Stimulated activated CD8-positive, alpha-beta memory T cell treated with anti-CD3 and anti-CD28 coated beads, Interleukin-7, amount 100 ng/mL, for 24 hours (primary cell): ENCODE measurements at places on chromosomes 5 and 9.

DNA sequence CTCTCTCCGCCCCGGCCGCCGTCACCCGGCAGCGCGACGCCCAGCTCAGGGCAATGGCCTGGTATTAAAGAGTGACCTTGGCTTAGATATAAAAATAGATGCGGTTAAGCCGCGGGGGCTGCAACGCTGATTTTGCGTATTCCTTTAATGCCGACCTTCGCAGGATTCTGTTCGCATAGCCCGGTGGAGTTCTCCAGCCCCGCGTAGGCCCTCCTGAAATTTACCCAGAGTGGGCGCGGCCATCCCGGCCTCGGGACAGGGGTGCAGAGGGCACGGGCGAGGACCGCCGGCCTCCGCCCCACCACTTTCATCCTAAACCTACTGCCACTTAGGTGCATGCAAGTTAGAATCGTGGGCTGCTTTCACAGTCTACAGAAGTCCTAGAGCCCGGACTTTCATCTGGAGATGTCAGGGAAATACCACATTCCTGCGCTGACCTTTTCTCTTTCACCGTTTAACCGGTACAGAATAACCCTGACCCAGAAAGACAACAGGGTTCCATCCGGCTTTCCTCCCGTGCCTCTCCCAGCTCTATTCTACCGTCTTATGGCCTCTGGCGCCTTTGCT, 492 bp upstream of the FAM169A start:
- DNase-seq = no peak

DNA sequence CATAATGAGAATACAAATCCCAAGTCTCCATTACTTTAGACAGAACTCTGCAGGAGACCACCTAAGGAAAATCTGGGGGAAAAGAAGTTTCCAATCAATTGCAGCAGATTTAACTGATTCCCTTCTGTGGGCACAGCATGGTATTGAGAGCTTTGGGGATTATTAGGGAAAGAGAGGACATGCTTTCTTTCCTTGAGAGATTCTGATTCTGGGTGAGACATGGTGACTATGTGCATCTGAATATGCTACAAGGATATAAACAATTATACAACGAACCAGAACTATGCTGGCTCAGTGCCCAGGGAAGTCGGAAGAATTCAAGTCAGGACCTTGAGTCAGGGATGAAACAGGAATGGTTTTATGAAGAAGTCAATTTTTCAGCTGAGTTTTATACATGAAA, 183.7 kb downstream of the PDE4D start:
- DNase-seq = no peak

DNA sequence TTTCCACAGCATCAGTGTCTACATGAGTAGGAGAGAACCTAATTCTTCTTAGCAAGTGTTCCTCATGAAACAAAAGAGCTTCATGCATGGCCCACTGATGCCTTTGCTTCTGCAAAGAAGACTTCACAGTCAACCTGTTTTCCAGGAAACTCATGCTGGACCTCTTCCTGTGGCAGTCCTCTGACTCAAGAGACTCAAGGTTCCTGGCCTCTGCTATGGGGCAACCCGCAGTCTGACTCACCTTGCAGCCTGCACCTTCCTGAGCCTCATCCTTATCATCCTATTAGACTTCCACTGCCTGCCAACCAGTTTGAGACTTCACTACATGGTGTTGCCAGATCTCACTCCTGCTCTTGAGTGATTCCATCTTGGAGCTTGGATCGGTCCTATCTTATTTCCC, 17.6 kb upstream of the AGGF1 start:
- DNase-seq = no peak

GRCh38 chr5:54804086-54804485, 181.3 kb downstream of the ESM1 start:
- DNase-seq = no peak

GRCh38 chr5:78929833-78930232, 55.3 kb downstream of the ARSB start:
- DNase-seq = no peak

DNA sequence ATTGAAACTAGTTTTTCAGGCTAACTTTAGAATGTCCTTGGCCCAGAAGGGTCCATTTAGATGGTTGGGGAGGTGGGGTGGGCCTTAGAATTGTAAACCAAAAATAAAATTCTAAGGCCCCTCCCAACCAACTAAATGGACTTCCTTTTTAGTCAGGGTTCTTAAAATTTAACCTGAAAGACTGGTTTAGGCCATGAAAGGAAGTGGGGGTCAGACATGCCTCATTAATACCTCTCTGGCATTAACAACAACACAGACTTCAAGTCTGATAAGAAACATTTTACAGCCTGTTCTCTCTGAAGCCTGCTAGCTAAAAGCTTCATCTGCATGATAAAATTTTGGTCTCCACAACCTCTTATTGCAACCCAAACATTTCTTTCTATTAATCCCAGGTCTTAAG, 65.5 kb upstream of the TNC start:
- DNase-seq = no peak

DNA sequence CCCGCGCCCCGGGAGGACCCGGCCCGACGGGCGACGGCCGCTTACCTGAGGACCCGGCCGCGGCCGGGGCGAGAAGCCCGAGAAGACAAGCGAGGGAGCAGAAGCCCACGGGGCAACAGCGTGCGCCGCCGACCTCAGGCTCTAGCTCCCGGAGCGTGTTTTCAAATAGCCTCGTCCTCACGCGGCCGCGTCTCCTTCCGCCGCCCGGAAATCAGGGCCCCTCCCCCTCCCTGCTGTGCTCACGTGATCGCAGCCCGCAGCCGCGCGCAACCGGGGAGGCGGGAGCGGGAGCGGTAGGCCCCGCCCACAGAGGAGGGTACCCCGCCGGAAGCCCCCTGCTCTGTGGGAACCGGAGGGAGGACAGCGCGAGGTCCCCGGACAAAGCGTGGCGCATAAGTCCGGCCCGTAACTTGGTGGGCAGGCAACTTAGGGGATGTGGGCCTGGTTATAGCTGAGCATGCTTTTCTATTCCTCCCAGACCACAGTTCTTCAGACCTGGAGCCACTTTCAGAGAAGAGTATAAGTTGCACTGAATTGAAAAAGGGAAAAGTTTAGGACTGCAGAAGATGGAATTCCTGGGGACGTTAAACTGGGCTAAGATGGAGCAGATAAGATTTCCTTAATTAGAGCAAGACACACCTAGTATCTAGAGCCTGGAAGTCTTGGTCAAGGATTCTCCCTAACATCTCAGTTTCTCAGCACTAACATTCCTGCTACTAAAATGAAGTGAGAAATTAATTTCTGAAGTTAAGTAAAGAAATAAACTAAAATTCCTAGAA, at the start of gene TEX10:
Gene TEX10, minus strand, starts transcription at position 216 of the 779 bp plus-strand sequence. CDS start 3,579 bp downstream, outside the sequence.
- DNase-seq = peak; percentile 77

- no peak for DNase-seq
Observed at GRCh38 chr5:112634796-112635195, 102.9 kb upstream of the APC start.

DNA sequence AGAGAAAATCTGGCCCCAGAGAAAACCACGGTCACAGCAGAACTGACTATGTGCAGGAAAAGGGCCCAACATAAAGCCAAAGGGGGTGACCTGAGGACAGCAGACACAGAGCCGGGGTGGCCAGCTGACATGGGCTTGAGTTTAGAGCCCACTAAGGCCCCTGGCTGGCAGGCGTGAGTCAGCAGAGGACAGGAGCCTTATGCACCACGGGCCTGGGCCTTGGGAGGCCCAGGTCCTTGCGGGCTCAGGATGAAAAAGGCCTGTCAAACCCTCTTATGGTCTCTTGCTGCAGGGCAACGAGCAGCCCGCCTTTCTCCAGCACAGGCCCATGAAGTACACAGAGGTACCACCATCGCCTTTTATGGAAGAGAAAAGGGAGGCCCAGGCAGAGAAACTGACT, 19.7 kb downstream of the STK10 start:
- DNase-seq = no peak

DNA sequence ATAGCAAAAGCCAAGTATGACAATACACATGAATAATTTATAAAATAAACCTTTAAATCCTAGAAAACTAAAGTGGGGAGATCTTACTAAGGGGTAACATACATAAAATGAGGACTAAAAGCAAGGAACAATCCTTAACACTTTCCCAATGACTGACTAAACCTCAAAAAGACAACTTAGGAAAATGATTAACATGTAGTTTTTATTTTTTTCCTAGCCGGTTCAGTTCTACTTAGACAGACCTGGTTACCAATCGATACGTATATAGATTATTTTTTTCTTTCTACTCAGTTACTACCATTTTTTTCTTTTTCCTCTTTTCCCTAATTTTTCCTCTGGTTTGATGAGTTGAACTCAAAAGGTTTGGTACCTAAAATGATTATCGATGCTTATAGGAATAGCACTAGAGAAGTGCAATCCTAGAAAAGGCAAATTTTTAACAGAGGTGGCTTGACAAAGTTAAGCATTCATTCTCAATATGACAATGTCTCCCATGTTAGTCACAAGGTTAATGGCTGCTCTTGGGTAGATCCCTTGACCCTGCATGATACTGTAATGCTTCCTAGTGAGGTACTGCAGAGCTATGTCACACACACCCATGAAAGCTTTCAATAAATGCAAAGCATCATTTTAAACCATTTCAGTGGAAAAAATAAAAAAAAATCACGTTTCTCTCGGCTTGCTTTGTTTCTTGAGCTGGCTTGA, 41.5 kb downstream of the FBXO4 start:
- no peak for DNase-seq

DNA sequence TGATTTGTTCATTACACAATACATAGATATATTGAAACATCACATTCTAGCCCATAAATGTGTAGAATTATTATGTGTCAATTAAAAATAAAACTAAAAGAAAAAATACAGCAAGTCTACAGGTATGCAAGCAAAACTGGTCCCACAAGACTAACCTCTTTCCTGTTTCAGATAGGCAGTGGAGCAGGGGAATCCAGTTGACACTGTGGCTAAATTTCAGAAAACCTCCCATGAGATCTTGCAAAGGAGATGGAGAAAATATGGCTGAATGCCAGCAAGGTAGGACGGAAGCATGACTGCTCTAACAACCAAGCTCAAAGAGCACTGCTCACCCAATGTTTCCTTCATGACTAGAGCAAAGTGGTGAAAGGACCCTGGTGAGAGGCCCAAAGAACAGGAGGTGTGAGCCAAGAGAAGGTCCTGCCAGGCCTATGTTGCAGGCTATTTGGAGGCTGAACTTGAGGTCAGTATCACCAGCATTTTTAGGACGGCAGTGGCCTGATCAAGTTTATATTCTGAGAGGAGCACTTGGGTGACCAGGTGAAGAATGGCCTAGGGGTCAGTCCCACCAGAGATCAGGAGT, 1.1 kb upstream of the SH3TC2 start:
- DNase-seq = no peak

DNA sequence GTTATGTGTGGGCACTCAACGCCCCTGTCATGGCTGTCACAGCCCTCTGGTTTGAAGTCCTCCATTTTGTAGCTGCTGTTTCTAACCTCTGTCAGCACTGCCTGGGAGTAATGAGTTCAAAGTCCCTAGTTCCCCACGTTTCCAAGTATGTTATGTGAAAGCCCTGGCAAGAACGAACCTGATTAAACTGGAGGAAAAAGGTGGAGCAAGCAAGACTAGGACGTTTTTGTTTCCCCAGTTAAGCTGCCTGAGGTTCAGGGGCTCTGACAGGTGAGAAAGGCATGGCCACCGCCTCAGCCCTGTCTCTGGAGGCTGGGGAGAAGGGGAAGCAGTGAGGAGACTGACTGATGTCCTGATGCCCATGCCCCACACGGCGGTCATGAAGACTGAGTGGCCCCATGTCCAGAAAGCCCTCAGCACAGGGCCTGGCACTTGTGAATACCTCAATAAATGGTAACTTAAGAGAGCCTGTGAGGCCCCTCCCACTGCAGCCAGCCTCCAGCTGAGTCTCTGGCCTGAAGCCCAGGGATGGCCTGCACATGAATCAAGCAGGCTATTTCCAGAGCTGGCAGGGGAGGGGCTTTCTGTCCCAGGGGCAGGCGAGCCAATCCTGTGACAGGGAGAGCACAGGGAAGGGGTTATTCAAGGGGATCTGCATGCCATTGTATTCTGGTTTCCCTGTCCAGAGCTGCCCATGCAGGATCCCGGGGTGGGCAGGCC, 61.8 kb downstream of the PFDN1 start:
- DNase-seq = no peak

DNA sequence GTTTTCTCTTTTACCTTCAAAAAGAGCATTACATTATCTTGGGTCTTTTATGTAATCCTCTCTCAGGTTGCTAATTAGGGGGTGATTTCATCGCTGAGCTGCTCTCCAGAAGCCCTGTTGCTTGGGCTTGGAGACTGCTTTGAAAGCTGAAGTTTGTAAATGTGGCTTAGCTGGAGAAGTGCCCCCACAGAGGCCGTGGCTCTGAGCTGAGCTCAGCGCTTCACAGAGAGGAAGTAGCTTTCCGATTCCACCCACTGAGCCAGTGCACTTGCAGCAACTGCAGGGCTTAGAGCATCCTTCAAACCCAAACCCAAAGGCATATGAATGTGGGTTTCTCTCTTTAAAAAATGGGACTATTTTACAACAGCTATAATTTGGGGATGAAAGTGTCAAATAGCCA, 13.7 kb upstream of the NXNL2 start:
- no peak for DNase-seq

DNA sequence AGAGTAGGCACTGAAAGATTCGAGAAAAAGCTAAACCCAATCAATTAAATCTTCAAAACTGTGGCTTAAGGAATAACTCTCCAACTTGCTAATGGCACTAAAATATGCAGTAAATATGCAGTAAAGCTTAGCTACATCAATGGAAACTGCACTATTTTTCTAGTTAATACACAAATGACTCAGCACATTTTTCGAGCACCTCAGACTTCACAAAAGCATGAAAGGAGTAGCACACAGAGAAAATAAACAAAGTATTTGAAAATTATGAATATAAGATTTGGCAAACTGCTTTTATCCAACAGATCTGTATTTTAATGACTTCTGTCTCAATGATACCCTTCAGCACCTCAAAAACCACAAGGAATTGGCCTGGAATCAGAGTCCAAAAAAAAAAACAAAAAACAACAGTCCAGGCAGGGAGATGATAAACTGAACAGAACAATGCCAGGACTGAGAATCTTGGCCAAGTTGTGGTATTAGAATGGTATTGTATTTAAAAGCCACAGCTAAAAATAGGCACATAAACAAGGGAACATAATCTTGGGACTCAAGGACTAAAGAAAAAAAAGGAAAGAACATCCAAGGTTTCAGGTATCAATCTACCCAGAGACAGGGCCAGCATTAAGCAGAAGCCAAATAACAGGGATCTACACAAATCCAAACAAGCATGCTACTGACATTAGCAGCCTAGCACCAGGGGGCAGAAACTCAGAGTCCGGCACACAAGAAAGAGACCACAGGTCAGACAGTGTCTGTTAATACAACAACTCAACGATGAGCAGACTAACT, 21.4 kb downstream of the TMEM245 start:
- no peak for DNase-seq

GRCh38 chr5:172801179-172801671, 30.2 kb upstream of the DUSP1 start:
- DNase-seq = no peak

GRCh38 chr5:81134066-81134465, 99.1 kb upstream of the CKMT2 start:
- no peak for DNase-seq
